ENCODE measurements at places on chromosomes 4 and X.

- DNase-seq, result no peak
Measured at GRCh38 chr4:61004651-61005170, 195.4 kb upstream of the ADGRL3 start.

DNA sequence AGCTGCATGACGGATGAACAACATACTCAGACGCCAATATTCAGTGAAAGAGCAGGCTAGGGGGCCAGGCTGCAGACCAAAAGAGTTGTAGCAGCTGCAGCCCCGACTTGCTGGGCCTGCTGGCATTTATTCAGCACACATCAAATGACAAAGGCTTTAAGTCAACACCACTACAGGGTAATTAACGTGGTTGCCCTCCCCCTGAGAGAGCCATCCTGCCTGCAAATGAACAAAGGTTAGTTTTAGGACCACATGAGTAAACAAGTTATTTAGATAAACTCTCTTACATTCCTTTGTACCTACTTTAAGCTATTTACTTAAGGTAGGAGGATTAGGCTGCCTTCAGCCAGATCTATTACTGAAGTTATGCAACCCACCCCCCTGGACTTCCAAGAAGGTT, 1329.1 kb downstream of the PCDH18 start:
- DNase-seq, result no peak

- DNase-seq, result no peak
Measured at GRCh38 chr4:82886147-82886942, 4.6 kb downstream of the SEC31A start.

- no peak for DNase-seq
Measured at GRCh38 chr4:28772066-28772465, 1911.4 kb downstream of the STIM2 start.

DNA sequence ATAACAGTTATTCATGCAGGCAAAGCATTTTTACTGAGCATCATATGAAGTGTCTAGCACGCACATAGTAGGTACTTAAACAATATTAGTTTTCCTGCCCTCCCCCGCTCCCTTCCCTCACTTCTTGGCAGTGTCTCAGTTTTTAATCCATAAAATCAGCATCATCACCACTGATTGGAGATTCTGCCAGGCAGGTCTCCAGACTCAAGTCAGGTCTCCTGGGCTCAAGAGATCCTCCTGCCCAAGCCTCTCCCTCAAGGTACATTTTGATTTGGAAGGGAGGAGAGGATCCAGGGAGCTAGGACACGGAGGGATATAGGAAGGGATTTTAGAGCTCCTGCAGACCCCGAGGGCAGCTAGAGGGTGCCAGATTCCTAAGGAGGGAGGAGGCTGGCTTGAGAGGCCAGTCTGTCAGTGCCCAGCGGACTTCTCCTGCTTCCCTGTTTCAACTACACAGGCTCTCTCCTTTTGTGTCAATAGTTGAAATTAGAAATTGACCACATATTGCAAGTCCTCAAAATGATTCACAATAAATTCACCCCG, 4.4 kb upstream of the FAT1 start:
- DNase-seq, result no peak

DNA sequence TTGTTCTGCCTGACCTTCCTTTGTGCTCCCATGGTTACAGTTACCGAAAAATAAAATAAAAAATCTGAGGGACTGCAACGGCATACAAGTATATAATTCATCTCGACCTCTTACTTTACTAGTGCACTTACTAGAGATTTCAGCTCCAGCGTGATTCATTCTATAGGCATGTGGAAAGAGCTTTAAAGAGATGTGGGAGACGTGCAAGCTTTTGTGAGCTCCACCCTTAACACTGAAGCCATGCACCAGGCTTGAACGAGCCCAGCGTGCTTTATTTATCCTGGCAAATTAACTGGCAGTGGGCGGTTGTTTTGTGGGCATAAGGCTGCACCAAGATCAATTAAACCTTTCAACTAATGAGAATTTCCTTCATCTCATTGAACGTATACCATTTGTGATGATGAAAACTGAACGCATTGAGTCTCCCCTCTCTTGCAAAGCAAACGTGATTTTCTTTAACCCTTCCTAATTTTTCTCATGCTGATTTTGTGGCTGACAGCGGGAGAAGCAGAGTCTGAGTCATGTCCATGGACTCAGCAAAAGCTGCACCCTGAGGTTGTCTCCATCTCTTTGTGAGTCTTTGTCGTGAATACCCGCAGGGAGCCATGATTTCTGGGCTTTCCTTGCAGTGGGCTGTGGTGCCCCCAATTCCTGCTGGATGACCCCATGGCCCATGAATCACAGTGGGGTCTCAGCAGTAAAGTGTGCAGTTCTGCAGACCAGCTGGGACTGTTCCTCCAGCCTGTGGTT, 60.1 kb downstream of the MXRA5 start:
- DNase-seq, result no peak

GRCh38 chrX:100648458-100649417, 4.7 kb downstream of the SRPX2 start:
- no peak for DNase-seq

GRCh38 chrX:136630881-136631280, 17.1 kb upstream of the CD40LG start:
- DNase-seq, result no peak

DNA sequence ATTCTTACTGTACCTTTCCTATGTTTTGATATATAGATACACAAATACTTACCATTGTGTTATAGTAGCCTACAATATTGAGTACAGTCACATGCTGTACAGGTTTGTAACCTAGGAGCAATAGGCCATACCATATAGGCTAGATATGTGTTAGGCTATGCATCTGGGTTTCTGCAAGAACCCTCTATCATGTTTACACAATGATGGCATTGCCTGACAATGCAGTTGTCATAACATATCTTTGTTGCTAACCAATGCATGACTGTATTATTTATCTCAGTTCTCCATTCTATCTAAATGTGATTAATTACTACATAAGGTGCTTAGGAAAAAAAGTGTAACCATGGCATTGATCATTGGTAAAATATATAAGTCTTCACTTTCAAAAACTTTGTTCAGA, 10.0 kb upstream of the SPCS3 start:
- DNase-seq, result no peak

GRCh38 chrX:13495232-13495631, 74.2 kb upstream of the EGFL6 start:
- no peak for DNase-seq

DNA sequence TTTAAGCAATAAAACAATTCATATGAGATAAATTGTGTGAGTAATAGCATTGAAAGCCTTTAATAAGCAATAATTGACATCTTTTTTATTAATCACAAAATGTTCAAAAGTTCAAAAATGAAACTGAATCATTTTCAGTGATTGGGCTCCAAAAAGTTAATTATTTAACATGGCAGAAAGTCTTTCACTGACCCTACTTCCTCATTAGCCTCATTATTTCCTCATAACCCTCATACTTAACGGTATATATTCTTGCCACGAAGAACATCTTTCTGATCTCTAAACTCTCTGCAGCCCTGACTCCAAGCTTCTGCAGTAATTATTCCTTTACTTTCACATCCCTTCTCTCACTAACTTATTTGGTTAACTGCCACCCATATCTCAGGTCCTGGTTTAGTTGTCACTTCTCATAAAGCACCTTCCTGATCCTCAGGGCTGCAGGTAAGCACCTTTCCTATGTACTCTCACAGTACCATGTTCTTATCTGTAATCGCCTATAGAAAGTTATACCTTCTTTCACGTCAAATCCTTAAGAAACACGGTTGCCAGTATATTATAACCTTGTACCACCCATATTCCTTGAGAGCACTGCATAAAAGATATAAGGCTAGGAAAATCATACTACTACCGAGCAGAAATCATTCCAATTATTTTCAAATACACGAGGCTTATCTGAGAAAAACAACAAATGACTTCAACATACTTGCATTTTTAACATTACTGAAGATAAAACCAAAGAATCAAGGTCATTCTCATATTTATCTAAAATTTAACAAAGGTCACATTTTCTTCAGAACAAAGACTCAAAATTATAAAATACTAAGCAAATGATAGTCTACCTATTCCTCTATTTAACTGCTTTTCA, 72.2 kb downstream of the PPP3CA start:
- DNase-seq, result no peak

GRCh38 chrX:115503099-115503498, 57.9 kb upstream of the PLS3 start:
- no peak for DNase-seq

DNA sequence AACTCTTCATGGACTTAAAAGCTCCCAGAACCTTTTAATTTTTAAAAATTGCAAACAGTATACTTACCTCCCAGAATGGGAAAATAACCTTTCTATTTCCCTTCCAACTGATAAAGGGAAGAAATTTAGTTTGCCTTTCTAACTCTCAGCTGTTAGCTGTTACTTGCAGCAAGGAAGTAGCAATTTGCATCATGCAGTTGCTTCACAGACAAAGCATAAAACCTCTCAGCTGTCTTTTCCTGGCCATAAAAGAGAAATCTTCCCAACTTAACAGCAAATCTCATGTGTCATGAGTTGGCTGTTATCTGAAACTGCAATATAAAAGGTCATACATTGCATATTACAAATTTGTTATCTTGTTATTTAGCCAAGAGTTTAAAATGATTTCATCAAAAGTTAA, 18.4 kb downstream of the C4orf17 start:
- DNase-seq, result no peak

DNA sequence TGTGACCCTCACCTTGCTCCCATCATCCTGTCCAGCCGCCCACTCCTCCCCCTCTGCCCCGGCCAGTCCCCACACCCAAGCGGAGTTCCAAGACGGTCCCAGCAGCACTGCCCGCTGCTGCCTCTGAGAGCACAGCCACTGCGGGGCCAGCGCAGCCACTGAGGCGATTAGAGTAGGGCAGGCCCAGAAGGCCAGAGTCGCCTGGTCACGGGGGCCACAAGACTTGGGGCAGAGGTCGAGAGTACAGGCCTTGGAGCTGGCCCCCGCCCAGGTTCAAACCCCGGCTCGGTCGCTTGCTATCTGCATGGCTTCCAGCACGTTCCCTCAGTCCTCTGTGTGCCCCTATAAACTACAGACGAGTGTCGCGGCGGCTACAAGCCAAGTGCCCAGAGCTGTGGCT, 53.2 kb upstream of the ADRA2C start:
- DNase-seq, result no peak

GRCh38 chr4:19791422-19792123, 460.1 kb upstream of the SLIT2 start:
- no peak for DNase-seq

DNA sequence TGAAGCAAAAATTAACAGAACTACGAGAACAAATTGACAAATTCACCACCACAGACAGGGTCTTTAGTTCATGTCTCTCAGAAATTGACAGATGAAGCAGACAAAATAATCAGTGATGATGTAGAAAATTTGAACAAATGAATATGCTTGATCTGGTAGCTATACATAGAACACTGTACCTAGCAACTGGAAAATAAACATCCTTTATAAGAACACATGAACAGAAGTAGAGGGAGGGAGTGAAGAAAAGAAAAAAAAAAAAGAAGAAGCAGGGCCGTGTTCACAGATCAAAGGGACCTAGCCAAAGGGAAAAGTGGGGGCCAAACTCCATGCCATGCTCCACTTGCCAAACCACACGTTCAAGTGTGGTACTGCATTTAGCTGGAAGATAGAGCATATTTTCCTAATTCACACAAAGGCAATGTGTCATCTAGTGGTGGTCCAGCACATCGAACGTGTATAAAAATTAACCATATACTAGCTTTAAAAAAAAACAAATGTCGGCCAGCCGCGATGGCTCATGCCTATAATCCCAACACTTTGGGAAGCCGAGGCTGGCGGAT, 5.6 kb upstream of the THOC2 start:
- no peak for DNase-seq

DNA sequence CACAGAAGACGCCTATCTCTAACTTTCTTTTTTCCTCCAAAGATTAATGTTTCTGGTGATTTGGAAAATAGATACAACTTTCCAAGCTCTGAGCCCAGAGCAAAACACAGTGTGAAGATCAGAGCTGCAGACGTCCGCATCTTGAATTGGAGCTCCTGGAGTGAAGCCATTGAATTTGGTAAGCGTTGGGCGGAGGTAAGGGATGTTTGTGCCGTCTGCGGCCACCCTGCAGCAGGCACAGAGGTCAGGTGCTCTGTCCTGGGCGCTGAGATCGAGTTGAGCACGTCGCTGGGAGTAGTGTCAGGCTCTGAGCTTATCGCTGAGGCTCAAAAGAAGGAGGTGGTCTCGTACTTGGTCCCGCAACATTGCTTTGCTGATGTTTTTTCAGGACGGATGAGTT, 31.8 kb downstream of the CSF2RA start:
- no peak for DNase-seq

GRCh38 chr4:152321923-152322322, 214.0 kb downstream of the FBXW7 start:
- no peak for DNase-seq

- DNase-seq, result no peak
Measured at GRCh38 chr4:184375027-184375426, 99.3 kb downstream of the IRF2 start.

DNA sequence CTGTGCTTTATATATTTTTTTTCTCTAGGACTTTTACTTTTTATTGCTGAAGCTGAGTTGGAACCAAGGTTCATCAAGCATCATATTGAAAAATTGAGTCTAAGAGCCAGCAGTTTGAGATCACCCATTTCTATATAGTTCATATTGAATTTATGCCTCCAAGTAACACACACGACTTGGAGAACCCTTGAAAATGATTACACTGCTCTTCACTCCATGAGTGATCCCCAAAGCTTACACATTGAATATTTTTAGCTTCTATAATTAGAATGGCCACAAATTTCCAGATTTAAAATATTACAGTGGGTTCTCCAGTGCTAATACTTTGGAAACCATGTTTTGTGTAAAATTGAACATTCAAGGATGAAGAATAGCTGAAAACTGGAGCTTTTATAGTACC, 144.4 kb upstream of the SLC4A4 start:
- DNase-seq, result no peak

DNA sequence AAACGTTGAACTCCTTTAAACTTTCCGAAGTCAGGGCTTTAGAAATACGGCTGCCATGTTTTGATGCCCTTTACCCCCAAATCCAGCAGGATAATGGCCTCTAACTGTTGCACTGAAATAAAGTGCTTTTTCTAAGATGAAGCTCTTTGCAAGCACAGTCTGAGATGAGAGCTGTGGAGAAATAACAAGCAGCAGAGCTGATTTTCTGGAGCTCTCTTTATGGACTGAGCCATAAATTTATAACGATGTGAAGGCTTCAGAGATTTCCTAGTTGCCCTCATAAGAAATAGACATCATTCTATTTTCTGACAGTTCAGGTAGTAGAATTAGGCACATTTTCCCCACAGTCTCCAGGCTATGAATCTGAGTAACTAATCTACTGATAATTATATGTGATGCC, 567.3 kb downstream of the PDHA2 start:
- DNase-seq, result no peak

DNA sequence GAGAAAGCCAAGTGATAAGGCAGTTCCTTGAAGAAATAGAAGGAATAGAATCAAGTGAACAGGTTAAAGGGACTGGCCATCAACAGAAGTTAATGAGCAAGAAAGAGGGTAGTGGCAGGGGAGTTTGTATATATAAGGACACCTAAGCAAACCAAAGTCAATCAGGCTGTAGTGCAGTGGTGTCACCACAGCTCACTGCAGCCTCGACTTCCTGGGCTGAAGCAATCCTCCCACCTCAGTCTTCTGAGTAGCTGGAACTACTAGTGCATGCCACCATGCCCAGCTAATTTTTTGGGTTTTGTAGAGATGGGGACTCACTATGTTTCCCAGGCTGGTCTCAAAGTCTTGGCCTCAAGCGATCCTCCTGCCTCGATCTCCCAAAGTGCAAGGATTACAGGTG, 15.9 kb downstream of the ACOT9 start:
- no peak for DNase-seq

Data from stimulated activated CD8-positive, alpha-beta memory T cell treated with anti-CD3 and anti-CD28 coated beads, Interleukin-7, amount 100 ng/mL, for 24 hours (primary cell).